Endothelial cell of umbilical vein (primary cell): ENCODE measurements at places on chromosomes 4 and X.
A peak's percentile ranks its signal among the peaks of the same experiment; 100 is the strongest.

- H3K36me3 ChIP-seq: no peaks in the 10 kb centered on the region
- peaks cover 25% of the 10 kb centered on the region for H3K4me1 ChIP-seq
- H3K27me3 ChIP-seq: no peaks in the 10 kb centered on the region
- peak overlapping the region; percentile 52 for H3K27ac ChIP-seq
- peak; percentile 47 for DNase-seq
These were observed 247.8 kb upstream of the DKK2 start for GRCh38 chr4:107283587-107284559.

GRCh38 chrX:2432298-2432863 lies 68.4 kb downstream of the DHRSX start:
- H3K27me3 ChIP-seq: no peaks in the 10 kb centered on the region
- H3K4me1 ChIP-seq: no peaks in the 10 kb centered on the region
- no peak overlapping the region for H3K4me3 ChIP-seq

GRCh38 chr4:153759407-153760316 lies at the start of gene RNF175:
Gene RNF175 (minus strand): TSS chr4:153760024. CDS start chr4:153759862, 162 bp downstream.
- peaks cover 33% of the 10 kb centered on the region for H3K27me3 ChIP-seq
- no peak within 1 kb of the TSS for H3K4me3 ChIP-seq
- no peaks in the 10 kb centered on the region for H3K4me1 ChIP-seq

- no peaks in the 10 kb centered on the region for H3K36me3 ChIP-seq
- no peak overlapping the region for H3K4me3 ChIP-seq
- no peak for DNase-seq
- no peaks in the 10 kb centered on the region for H3K4me1 ChIP-seq
These were observed 369.8 kb downstream of the UNC5C start for GRCh38 chr4:95178938-95179337.

DNA sequence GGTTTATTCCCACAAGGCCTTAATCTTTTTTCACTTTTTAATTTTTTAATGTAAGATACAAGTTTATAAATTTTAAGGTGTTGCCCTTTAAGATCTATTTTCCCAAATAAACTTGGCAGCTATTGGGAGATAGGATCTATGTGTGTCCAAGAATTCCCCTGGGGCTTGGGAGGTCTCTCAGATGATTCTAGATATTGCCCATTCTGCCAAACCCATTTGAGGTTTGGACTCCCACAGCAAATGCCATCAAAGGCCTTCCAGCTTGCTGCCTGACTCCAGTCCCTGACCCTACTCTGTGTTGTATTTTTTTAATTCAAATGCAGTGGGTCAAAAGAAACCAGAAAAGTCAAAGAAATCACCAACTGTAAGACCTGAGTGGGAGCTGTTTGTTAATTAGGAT lies 120.0 kb upstream of the CHRDL1 start:
- no peaks in the 10 kb centered on the region for H3K36me3 ChIP-seq
- H3K27me3 ChIP-seq: no peaks in the 10 kb centered on the region

DNA sequence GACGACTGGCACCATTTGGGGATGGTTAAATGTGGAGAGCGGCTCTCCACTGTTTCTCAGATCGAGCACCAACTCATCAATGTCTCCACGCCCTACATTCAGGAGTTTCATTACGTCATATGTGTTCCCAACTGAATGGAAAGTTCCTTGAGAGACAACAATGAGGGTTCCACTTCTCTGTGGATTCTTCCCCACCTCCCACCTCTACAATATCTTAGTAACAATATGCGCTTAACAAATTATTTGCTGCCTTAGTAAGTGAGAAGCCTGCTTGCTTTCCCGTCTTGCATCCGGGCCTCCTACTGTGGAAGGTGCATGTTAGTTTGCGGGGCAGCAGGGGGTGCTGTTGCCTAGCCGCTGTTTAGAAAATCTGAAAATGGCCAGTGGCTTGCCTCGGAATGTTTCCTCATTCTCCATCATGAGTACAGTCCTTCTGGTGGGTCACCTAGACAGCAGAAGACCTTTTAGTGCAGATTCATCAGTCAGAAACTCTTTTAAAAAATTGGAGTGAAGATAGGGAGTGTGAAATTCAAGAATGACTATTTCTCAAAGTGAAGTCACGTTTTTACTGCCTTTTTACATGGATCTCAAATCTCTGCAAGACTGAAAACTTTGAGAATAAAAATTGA lies 55.7 kb downstream of the PHOX2B start:
- DNase-seq: peak; percentile 58
- no peak overlapping the region for H3K4me3 ChIP-seq
- H3K4me1 ChIP-seq: no peaks in the 10 kb centered on the region
